ENCODE measurements at places on chromosomes 12 and 14. TPM values are rescaled to one million over a fixed set of nuclear protein-coding genes. Genes with fewer than 3 reads are reported as not detected.
A peak's percentile ranks its signal among the peaks of the same experiment; 100 is the strongest.

DNA sequence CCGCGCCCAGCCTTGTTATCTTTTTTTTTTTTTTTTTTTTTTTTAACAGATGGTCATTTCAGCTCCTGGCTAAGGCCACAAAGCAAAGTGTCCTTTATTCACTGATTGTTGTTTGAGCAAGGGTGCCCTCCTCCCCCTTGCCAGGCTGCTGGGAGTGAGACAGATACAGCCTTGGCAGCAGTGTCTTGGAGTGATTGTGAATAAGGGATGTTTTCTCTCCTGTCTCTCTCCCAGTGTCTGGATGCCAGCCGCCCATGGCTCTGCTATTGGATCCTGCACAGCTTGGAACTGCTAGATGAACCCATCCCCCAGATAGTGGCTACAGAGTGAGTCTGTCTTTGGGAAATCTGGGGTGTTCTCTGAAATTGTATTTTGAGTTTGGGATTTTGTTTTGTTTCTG is 28.7 kb downstream of the FNTB start:
- H3K4me3 ChIP-seq: no peak overlapping the region
- H3K27ac ChIP-seq: no peak overlapping the region
- peaks cover 4% of the 10 kb centered on the region for H3K4me1 ChIP-seq
- no peaks in the 10 kb centered on the region for H3K27me3 ChIP-seq
- H3K36me3 ChIP-seq: peaks cover 21% of the 10 kb centered on the region
- no peak for DNase-seq

- no peak overlapping the region for H3K4me3 ChIP-seq
- no peak overlapping the region for H3K27ac ChIP-seq
- no peaks in the 10 kb centered on the region for H3K27me3 ChIP-seq
- H3K4me1 ChIP-seq: peaks cover 44% of the 10 kb centered on the region
- DNase-seq: no peak
Measured at GRCh38 chr14:61211476-61212255, 69.5 kb downstream of the TMEM30B start.

- H3K27ac ChIP-seq: no peak overlapping the region
- H3K4me3 ChIP-seq: no peak overlapping the region
- peaks cover 6% of the 10 kb centered on the region for H3K36me3 ChIP-seq
- DNase-seq: no peak
Measured at GRCh38 chr14:45185100-45185814, 49.5 kb downstream of the FANCM start.

DNA sequence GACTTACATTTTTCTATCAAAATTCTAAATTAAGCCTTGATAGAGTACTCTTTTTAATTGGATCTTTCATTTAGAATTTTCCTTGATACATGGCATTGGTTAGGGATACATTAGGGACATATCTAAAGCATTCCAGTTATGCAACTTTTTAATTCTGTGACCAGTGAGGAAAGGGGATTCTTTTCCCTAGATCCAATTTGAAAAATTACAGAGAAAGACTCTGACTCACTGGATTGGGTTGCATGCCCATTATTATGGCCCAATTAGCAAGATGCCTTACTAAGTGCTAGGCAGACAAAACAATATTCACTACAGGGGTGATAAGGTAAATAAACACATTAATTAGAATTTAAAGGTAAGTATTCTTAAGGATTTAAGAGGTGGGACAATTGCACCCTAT is 5.2 kb upstream of the RAD52 start:
- DNase-seq: no peak
- H3K27me3 ChIP-seq: no peaks in the 10 kb centered on the region
- H3K36me3 ChIP-seq: no peaks in the 10 kb centered on the region
- no peak overlapping the region for H3K4me3 ChIP-seq
- no peak overlapping the region for H3K27ac ChIP-seq
- H3K4me1 ChIP-seq: peaks cover 17% of the 10 kb centered on the region

DNA sequence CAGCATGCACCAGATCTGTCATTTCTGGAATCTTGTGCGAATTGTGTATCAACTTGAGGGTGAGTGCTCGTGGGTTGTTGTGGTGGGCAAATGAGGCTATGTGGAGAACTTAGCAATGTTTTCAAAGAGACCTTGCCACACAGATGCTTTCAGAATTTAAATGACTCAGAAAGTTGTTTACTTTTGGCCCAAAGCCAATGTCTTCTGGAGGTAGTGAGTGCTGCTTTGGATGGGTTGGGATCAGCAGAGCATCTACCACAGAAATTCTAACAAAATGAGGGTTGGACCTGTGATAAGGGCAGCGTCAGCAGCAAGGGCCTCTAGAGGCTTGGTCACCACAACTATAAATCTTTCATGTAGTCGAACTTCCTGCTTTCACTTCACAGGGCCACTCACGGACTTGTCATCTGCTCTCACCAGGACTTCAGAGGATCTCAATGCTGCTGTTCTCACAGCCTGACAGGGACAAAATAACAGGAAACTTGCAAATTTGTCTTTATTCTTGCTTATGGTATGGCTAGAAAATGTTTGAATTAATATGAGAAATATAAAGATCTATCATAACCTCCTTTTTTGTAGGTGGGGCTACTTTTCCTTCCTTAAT is 111.4 kb downstream of the DACT1 start:
- H3K4me3 ChIP-seq: no peak overlapping the region
- H3K4me1 ChIP-seq: peaks cover 53% of the 10 kb centered on the region
- H3K36me3 ChIP-seq: no peaks in the 10 kb centered on the region
- H3K27ac ChIP-seq: peak overlapping the region; percentile 67
- no peaks in the 10 kb centered on the region for H3K27me3 ChIP-seq
- no peak for DNase-seq

DNA sequence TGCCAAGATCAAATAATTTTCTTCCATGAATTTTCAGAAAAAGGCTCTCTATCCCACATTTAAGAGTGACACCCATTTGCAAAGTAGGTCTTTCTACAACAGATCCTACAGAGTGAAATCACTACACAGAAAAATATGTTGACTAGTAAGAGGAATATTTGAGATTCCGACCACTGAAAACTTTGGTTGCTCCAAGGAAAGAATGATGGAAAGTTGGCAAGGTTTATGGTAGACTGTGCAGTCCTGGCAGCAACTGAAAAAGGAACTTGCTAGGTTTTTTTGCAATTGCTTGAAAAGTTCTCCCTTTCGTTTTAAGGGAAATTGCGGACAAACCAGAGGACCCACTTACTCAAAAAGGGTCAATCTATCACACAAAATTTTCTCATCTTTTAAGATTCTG is 83.1 kb upstream of the TSPAN8 start:
- DNase-seq: no peak
- H3K36me3 ChIP-seq: no peaks in the 10 kb centered on the region
- H3K27me3 ChIP-seq: no peaks in the 10 kb centered on the region
- H3K27ac ChIP-seq: peak overlapping the region; percentile 43

DNA sequence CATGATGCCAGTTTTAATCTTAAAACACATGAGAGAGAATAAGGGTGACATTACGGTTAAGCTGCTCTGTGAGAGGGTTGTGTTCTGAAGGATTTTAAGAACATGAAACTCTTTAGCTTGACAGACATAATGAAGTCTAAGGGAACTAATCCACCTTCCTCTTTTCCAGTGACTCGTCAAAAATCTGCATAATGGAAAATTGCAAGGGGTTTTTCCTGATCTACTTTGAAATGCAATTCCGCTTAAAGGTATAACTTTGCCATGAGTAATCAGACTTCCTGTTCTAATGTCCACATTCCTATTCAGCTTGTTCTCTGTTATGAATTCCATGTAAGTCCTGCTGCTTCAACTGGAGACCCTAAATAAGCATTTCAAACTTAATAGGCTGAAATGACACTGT is at the start of gene ZNF705A:
ZNF705A (plus strand) TSS at position 171 of the 400 bp plus-strand sequence. CDS start 15,611 bp downstream, outside the sequence.
- peak within 1 kb of the TSS; percentile 88 for H3K27ac ChIP-seq
- H3K36me3 ChIP-seq: no peaks in the 10 kb centered on the region
- peaks cover 34% of the 10 kb centered on the region for H3K4me1 ChIP-seq
- no peaks in the 10 kb centered on the region for H3K27me3 ChIP-seq
- no peak within 1 kb of the TSS for H3K4me3 ChIP-seq

- peaks cover 6% of the 10 kb centered on the region for H3K27me3 ChIP-seq
- no peak overlapping the region for H3K4me3 ChIP-seq
- no peak overlapping the region for H3K27ac ChIP-seq
- no peaks in the 10 kb centered on the region for H3K4me1 ChIP-seq
- no peak for DNase-seq
Measured at GRCh38 chr14:28831126-28831525, 64.5 kb downstream of the FOXG1 start.

DNA sequence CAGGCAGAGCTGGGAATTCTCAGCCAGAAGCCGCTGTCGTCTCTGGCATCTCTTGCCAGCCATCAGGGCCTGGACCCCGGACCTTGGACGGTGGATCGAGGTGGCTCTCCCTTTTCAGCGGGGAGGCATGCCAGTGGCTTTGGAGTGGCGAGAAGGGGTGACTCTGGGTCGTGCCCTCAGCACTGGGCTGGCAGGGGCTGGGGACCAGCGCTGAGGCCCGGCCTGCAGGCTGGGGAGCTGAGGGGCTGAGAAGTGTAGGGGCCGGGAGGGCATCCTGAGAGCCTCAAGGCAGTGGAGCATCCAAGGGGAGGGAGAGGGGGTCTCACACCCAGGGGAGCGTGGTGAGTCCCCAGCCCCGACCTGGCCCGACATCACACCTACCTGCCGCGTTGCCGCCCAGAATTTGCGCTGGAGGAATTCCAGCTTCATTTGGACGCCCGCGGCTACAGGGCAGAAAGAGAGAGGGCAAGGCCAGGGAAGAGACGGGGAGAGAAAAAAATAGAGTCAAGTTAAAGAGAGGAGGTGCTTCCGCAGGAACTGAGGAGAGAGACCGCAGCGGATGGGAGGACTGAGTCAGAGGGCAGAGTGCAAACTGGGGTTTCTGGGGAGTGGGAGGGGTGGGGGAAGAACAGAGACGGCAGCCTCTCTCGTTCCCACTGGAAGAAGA is 9.0 kb upstream of the LRTM2 start:
- no peak overlapping the region for H3K4me3 ChIP-seq
- H3K36me3 ChIP-seq: no peaks in the 10 kb centered on the region
- DNase-seq: no peak
- peak overlapping the region; percentile 49 for H3K27ac ChIP-seq
- peaks cover 9% of the 10 kb centered on the region for H3K27me3 ChIP-seq

DNA sequence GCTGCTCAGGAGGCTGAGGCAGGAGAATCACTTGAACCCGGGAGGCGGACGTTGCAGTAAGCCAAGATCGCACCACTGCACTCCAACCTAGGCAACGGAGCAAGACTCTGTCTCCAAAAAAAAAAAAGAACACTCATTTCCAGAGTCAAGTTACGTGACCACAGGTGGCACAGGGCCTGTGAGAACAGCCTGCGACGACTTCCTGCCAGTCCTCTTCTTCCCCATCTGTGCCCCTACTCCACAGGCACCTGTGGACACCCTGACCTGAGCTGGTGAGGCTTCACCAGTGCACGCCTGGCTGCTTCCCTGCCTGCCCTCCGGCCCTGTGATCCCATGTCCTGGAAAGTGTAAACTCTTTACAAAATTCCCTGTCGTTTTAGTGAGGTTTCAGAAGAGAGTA is 77.7 kb downstream of the PPP2R5C start:
- H3K27me3 ChIP-seq: no peaks in the 10 kb centered on the region
- DNase-seq: no peak
- H3K27ac ChIP-seq: no peak overlapping the region
- H3K36me3 ChIP-seq: peaks cover 3% of the 10 kb centered on the region
- peaks cover 49% of the 10 kb centered on the region for H3K4me1 ChIP-seq
- no peak overlapping the region for H3K4me3 ChIP-seq

GRCh38 chr12:31874961-31875608 is 84.1 kb upstream of the RESF1 start:
- no peak overlapping the region for H3K4me3 ChIP-seq
- peak overlapping the region; percentile 53 for H3K27ac ChIP-seq
- DNase-seq: no peak
- H3K36me3 ChIP-seq: no peaks in the 10 kb centered on the region
- no peaks in the 10 kb centered on the region for H3K27me3 ChIP-seq

DNA sequence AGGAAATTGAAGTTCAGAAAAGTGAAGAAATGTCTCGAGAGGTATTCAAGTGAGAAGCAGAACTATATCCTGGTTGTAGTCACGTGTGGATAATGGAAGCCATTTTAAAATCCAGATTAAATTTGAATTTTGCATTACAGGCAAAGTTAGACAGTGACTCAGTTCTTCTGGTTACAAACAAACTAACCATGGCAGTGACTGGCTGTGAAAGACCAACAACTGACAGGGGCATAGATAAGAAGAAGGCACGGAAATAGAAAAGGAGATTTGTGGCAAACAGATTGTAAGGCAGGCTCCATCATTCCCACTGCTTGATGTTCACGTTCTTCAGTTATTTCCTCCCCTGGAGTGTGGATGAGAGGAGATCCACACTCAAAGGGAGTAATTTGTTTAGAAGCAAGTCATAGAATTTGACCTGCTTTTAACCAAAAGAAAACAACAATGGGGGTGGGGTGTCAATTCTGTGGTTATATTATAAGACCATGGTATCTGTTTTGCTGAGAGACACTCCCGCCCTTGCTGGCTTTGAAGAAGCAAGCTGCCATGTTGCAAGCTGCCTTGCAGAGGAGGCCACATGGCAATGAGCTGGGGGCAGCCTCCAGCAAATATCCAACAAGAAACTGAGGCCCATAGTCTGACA is 795.3 kb downstream of the VRK1 start:
- no peak for DNase-seq
- no peaks in the 10 kb centered on the region for H3K4me1 ChIP-seq
- H3K27ac ChIP-seq: no peak overlapping the region
- no peaks in the 10 kb centered on the region for H3K27me3 ChIP-seq

DNA sequence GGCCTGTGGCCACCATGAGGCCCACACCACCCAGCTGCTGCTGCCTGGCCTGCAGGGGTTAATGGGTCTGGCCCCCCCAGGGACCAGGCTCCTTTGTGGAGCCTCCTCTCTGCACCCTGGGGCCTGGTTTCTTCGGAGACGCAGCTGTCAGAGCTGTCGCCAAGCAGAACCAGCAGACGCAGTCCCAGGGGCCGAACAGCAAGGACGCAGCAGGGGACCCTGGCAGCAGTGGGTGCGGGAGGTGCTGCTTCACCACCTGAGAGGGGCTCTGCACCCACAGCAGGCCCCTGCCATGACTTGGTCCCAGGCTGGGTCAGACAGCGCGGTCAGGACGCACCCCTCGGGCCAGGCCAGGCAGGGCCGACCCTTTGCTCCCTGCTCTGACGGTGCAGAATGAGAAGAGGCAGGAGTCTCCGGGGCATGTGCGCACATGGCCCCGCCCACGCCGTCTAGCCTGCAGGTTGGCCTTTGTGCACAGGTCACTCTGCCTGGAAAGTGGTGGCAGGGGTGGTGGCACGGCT is 30.5 kb downstream of the JAG2 start:
- H3K27me3 ChIP-seq: peaks cover 10% of the 10 kb centered on the region
- H3K4me1 ChIP-seq: no peaks in the 10 kb centered on the region
- no peak overlapping the region for H3K27ac ChIP-seq
- H3K36me3 ChIP-seq: peaks cover 14% of the 10 kb centered on the region
- DNase-seq: peak; percentile 91

Gene EIF2S3B
- total RNA-seq: 0.56 TPM

Gene INTS13
- 23.3 TPM for total RNA-seq

Gene GCH1
- 0.56 TPM for total RNA-seq

Gene FGD6
- total RNA-seq: 9.6 TPM

Gene RIPK3
- 0.80 TPM for total RNA-seq

Gene STYK1
- 0.31 TPM for total RNA-seq

Gene OSGEP
- total RNA-seq: 28.6 TPM

Gene THAP2
- 5.2 TPM for total RNA-seq

All from chondrocyte (in vitro differentiated cells).